Dorsolateral prefrontal cortex (tissue), 122 donors: ENCODE measurements at places on chromosomes 7 and 10.
A peak's percentile ranks its signal among the peaks of the same experiment; 100 is the strongest.

DNA sequence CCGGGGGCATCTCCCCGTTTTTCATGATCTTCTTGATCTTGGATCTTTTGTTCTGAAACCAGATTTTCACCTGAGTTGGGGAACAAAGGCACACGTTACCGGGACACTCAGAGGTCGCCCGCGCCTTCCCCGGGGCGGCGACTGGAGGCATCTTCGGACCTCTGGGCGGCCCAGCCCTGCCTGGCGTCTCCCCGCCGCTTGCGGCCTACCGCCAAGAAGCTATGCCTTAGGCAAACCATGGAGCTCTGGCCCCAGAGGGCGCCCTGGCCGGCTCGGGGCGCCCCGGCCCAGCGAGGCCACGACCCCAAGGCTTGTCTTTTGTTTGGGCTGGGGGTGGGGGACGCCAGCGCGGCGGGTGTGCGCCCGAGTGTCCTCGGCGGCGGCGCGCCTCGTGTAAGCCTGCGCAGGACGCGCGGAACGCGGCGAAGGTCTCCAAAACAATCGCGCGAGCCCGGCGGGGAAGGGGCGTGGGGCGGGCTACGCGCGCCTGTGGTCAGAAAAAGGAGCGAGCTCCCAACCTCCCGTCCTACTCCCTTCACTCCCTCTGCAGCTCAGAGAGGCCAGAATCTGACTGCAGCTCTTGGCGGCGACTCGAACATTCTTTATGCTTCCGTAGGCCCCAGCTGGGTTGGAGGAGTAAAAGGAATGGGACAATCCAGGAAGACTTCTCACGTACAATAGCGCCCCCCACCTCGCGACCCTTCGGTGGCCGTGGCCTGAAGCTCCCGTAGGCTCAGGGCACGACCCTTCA lies 3.5 kb downstream of the DLX5 start:
- no peak for DNase-seq

- no peak for DNase-seq
These were observed 271.3 kb upstream of the CACNA2D1 start for GRCh38 chr7:82714883-82715282.

DNA sequence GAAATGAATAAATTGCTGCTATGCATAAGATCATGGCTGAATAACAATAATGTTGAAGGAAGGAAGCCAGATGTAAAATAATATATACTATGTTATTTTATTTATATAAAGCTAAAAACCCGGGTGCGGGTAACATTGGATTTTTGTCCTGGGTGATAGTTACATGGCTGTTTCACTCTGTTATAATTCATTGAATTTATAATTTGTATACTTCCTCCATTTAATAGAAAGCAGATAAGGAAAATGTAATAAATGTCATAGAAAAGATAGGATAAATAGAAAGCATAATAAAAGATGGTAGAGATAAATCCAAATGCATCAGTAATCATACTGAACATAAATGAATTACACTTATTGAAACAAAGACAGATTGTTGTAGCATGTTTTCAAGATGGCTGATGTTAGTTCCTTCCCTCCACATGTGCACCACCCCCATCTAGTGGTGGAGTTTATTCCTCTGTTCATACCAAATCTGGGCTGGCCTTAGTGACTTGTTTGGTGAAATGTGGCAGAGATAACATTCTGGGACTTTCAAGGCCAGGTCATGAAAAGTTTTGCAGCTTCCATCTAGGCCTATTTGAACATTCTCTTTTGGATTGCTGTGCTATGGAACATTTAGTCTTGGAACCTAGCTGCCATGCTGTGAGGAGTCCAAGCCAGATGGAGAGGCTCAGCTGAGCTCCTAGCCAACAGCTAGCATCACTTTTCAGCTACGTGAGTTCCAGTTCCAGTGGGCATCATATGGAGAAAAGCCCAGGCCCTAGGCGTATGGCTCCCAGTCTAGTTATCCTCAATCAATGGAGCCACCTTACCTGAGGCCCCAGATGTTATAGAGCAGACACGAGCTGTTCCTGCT lies 46.9 kb downstream of the AHCYL2 start:
- DNase-seq: peak; percentile 17

- DNase-seq: no peak
These were observed 173.1 kb downstream of the JCAD start for GRCh38 chr10:29886299-29886698.

GRCh38 chr10:127928021-127928806 lies 21.3 kb downstream of the PTPRE start:
- no peak for DNase-seq

- no peak for DNase-seq
These were observed 129.5 kb downstream of the LHPP start for GRCh38 chr10:124591123-124591495.

GRCh38 chr7:84923348-84923747 lies 263.5 kb downstream of the SEMA3D start:
- no peak for DNase-seq

- no peak for DNase-seq
These were observed 610.0 kb downstream of the KCNMA1 start for GRCh38 chr10:77027576-77027975.

DNA sequence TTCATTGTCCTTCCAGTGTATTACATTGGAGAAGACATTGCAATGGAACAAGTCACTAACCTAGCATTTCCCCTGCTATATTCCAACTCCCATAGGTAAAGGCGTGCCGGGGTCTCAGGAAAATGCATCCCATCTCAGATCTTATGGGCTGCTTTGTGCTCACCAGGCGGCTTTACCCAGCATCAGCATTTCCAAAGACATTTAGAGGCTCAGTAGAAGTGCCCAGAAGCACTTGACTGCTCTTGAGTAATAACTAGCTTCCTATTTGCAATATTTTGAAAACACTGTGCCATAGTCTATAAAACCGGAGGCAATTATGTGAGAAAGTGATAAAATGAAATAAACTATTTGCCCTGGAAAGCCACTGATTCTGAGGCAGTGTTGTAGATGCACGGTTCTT lies 415.0 kb upstream of the NPVF start:
- no peak for DNase-seq

DNA sequence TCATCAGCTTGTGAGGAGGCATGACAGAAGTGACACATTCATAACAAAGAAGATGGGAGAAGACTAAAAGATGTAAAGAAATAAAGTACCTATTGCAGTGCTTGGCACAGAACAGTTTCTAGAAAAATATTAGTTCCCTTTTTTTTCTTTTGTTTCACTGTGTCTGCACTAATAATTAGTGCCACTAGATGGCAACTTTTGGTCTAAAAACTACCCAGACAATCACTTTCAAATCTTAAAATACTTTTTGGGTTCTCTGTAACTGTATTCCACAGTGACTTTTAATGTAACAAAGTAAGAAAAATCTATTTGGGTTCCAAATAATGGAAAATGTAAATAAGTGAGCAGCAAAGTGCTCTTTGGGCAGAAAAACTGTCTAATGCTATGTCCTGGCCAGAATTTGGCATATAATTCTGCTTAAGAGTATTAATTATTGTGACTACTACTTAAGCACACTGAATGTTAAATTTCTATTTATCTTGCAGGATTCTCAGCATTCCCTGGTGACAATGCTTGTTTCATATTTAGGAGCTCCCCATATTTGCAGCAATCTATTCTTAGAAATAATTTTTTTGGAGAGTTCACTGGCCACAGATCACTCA lies 134.8 kb upstream of the KIF5B start:
- no peak for DNase-seq
